ENCODE measurements at places on chromosomes 1 and 21.

DNA sequence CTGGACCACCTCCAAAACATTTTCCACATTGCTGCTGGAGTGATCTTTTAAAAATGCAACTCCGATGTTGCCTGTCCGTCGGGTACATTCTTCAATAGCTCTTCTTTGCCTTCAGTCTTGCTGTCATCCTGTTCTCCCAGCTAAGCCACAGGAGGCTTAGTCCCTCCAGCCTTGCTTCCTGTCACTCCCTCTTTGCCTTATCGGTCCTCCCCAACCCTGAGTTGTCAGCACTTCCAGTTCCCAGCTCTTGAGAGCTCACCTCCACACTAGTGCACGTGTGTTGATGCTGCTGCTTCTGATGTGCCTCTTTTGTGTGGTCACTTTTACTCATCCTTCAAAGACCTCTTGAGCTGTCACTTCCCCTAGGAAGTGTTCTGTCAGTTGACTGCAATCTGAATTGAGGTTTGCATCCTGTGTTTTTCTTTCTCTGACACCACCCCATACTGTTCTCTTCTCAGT is 15.3 kb downstream of the UCK2 start:
- H3K27ac ChIP-seq = no peak overlapping the region
- no peak for DNase-seq
- H3K4me3 ChIP-seq = no peak overlapping the region
- no peaks in the 10 kb centered on the region for H3K36me3 ChIP-seq

DNA sequence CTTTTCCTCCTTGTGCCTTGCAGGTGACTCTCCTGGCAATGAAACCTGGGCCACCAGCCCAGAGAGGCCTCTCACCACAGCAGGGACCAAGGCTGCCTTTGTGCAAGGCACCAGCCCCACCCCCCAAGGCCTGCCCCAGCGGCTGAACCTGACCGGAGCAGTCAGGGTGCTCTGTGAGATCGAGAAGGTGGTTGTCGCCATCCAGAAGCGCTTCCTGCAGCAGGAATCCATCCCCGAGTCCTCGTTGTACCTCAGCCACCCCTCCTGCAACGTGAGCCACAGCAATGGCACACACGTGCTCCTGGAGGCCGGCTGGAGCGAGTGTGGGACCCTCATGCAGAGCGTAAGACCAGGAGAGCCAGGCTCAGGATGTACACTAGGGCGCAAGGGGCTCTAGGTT is 51.7 kb downstream of the UMODL1 start:
- DNase-seq = peak; percentile 30
- no peaks in the 10 kb centered on the region for H3K36me3 ChIP-seq
- H3K4me3 ChIP-seq = no peak overlapping the region
- no peaks in the 10 kb centered on the region for H3K27me3 ChIP-seq
- H3K27ac ChIP-seq = no peak overlapping the region

- no peaks in the 10 kb centered on the region for H3K27me3 ChIP-seq
- H3K27ac ChIP-seq = no peak overlapping the region
- no peaks in the 10 kb centered on the region for H3K36me3 ChIP-seq
- peak; percentile 61 for DNase-seq
Observed at GRCh38 chr1:228463559-228464455, 23.4 kb upstream of the RNF187 start.

DNA sequence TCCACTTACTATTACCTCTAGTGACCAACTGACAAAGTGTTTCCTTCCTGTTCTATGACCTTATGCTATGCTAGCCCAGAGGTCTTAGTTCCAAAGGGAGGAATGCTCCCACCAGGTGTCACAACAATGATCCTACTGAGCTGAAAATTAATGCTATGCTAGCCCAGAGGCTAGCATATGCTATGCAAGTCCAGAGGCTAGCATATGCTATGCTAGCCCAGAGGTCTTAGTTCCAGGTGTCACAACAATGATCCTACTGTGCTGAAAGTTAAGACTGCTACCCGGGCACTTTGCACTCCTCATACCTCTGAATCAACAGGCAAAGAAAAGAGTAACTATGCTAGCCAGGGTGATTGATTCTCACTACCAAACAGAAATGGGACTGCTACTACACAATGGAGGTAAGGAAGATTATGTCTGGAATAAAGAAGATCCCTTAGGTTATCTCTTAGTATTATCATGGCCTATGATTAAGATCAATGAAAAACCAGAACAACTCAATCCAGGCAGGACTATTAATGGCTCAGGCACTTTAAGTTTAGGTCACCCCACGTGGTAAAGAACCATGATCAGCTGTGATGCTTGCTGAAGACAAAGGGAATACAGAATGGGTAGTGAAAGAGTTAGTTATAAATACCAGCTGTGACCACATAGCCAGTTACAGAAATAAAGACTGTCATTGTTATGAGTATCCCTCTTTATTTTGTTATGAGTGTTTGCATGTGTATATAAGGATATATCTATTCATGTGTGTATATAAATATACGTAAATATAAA is 114.1 kb downstream of the CSMD2 start:
- H3K27ac ChIP-seq = no peak overlapping the region
- H3K27me3 ChIP-seq = no peaks in the 10 kb centered on the region
- H3K4me1 ChIP-seq = no peaks in the 10 kb centered on the region
- no peak for DNase-seq
- H3K4me3 ChIP-seq = no peak overlapping the region

- DNase-seq = no peak
- H3K27ac ChIP-seq = no peak overlapping the region
- no peaks in the 10 kb centered on the region for H3K27me3 ChIP-seq
- no peaks in the 10 kb centered on the region for H3K4me1 ChIP-seq
- no peaks in the 10 kb centered on the region for H3K36me3 ChIP-seq
Observed at GRCh38 chr1:219086956-219087469, 86.7 kb upstream of the LYPLAL1 start.

DNA sequence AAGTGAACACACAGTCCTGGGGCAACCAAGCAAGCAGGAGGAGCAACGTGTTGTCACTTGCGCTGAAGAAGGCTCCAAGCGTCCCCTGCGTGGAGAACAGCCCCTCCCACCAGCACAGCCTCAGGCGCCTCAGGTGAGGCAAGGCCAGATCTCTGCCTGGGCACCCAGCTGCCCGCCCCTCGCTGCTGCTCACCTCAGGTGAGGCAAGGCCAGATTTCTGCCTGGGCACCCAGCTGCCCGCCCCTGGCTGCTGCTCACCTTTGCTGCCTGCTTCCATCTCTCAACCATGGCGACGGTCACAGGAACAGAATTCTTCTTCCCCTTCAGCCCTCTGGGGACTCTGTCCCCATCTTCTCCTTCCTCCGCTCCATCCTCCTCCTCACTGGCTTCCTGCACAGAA is 2.4 kb downstream of the NOC2L start:
- H3K4me1 ChIP-seq = no peaks in the 10 kb centered on the region
- H3K27ac ChIP-seq = no peak overlapping the region
- H3K4me3 ChIP-seq = no peak overlapping the region
- H3K27me3 ChIP-seq = no peaks in the 10 kb centered on the region
- no peaks in the 10 kb centered on the region for H3K36me3 ChIP-seq
- no peak for DNase-seq

DNA sequence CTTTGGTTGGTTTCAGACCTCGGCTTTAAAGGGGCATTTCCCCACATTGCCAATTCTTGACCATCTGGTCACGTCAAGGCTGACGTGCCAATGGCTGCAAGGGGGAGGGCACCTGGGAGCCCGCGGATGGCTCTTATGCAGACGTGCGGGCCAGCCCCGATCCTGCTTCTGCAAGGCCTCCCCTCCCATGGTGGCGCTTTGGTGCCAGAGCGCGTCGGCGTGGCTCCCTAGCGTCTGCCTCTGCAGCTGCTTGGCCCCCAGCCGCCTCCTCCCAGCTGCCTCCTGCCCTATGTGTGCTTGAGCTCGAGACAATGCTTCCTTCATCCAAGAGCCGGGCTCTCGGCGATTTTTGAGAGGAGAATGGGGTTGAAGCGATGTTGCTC is 29.1 kb downstream of the SKI start:
- H3K27ac ChIP-seq = no peak overlapping the region
- H3K4me1 ChIP-seq = no peaks in the 10 kb centered on the region
- H3K36me3 ChIP-seq = no peaks in the 10 kb centered on the region
- no peak overlapping the region for H3K4me3 ChIP-seq

DNA sequence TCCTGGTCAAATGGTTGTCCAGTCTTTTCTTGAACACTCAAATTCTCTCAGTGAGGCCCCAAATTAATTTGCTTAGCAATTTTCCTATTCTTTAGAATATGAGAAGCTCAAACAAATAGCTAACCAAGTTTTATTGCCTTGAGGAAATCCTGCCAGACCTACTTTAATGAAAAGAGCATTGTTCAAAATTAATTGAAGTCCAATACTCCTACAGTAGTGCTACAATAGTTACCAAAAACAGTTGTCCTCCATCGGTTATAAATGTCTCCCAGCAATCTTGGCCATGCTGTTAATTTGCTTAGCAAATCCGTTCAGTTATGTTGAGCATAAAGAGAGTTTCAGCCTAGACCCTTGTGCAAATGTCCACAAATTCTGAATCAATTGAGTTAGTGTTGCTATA is 112.9 kb downstream of the MAB21L3 start:
- H3K36me3 ChIP-seq = no peaks in the 10 kb centered on the region
- no peak overlapping the region for H3K27ac ChIP-seq
- H3K27me3 ChIP-seq = no peaks in the 10 kb centered on the region

Data from aorta (tissue), 5 donors.